ENCODE measurements at places on chromosomes 16 and 17.

- DNase-seq: no peak
Observed at GRCh38 chr17:35244341-35245195, 1.7 kb downstream of the SLFN5 start.

- no peak for DNase-seq
Observed at GRCh38 chr17:81858967-81859905, 1.1 kb downstream of the P4HB start.

GRCh38 chr16:88957887-88958577 lies 19.0 kb downstream of the CBFA2T3 start:
- no peak for DNase-seq

DNA sequence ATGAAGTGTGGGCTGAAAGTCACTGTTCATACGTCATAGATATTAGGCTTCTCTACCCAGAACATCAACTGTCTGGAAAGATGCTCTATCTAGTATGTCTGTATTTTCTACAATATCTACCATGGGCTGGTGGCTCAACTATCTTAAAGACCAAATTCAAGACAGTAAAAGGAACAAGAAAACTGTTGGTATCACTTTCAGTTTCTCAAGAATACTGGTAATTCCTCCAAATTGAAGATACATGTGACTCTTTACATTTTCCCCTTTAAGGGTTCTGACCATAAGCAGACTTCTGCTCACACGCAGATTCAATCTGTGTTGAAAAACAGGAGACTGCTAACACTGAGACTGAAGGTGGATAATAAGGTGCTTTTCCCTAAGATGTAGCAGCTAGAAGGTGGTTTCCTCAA lies 24.2 kb downstream of the XPO6 start:
- no peak for DNase-seq

- no peak for DNase-seq
Observed at GRCh38 chr16:50395763-50396710, 27.2 kb upstream of the BRD7 start.

GRCh38 chr17:28849281-28849680 lies 5.5 kb upstream of the ERAL1 start:
- no peak for DNase-seq
